ENCODE measurements at places on chromosomes 6 and 20.

DNA sequence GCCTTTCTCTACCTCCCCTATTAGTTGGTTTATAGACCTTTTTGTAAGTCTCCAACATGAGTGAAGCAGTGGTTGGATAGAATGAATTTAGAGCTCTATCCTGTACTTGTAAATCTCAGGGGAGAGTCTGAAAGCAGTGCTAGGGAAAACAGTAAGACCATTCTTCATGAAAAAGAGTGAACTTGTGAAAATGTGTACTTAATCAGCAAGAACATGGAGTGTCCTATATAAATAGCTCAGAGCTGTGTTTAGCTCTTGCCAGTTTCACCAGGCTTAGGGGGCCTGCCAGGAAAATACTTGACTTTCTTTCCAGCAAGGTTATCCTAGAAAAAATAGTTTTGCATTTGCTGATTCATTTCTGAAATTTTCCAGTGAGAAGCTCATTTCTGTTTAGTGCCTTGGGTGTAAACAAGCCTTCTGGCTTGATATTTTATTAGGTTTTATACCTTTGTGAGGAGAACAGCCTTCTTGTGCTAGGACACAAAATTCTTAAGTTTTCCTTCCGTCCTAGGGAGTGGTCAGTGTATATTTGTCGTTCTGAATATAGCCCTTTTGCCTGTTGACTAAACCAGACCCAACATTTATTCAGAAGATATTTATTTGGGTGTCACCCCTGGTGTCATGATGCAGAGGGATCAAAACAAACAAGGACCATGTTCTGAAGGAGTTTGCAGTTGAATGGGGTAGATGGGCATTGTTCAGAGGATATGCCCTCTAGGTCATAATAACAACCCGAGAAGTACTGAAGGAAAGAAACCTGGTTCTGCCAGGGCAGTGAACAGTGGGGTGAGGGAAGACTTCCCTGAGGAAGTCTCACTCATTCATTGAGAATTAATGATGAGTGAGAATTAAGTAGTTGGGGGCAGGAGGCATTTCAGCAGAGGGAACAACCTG lies 7.6 kb downstream of the ARFGEF2 start:
- peak; percentile 15 for DNase-seq

- no peak for DNase-seq
Observed at GRCh38 chr6:168663041-168663440, 222.1 kb downstream of the SMOC2 start.

DNA sequence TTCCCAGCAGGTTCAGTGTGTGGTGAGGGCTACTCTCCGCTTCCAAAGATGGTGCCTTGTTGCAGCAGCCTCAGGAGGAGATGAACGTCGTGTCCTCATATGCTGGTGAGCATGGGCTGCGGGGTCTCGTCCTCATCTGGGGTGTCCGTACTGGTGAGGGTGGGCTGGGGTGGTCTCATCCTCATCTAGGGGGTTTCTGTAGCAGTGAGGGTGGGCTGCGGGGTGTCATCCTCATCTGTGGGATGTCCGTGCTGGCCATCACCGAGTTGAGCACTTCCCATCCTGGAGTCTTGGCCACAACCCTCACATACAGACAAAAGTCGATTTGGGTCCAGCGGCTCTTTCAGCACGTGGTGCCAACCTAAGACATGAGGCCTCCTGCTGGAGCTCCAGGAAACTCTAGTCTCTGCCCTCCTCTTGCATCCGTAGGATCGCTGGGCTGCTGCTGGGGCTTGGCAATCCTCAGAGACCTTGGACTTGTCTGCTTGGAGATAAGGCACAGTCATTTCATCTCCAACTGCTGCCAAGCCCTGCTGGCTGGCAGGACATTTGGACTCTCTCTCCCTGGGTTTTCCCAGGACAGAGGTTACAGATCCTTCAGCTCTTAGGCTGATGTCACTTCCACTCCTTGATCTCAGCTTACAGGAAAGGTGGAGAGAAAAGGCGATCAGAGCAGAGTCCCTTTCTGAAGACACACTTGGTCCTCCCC lies 160.4 kb downstream of the PACRG start:
- no peak for DNase-seq

DNA sequence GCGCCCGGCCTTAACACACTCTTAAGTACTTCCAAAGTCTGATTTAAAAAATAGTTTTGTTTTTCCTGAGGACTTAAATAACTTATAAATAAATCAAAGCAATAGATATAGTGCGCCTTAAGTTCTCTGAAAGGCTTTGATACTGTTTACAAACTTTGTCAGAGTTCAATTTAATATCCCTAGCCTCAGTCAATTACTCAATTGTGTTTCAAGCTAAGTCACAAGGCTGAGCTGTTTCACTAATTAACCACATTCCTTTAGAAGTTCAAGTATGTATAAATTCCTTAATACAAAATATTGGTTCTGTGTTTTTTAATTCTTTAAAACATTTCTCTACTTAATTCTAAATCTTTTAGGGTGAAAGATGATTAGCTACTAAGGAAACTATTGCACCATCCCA lies 178.4 kb upstream of the AGPAT4 start:
- DNase-seq = no peak

- DNase-seq = no peak
Observed at GRCh38 chr20:59723108-59723500, 118.8 kb downstream of the PHACTR3 start.

GRCh38 chr20:24761220-24762065 lies 187.6 kb upstream of the CST7 start:
- no peak for DNase-seq

GRCh38 chr20:32077190-32077589 lies 25.1 kb downstream of the HCK start:
- DNase-seq = no peak

DNA sequence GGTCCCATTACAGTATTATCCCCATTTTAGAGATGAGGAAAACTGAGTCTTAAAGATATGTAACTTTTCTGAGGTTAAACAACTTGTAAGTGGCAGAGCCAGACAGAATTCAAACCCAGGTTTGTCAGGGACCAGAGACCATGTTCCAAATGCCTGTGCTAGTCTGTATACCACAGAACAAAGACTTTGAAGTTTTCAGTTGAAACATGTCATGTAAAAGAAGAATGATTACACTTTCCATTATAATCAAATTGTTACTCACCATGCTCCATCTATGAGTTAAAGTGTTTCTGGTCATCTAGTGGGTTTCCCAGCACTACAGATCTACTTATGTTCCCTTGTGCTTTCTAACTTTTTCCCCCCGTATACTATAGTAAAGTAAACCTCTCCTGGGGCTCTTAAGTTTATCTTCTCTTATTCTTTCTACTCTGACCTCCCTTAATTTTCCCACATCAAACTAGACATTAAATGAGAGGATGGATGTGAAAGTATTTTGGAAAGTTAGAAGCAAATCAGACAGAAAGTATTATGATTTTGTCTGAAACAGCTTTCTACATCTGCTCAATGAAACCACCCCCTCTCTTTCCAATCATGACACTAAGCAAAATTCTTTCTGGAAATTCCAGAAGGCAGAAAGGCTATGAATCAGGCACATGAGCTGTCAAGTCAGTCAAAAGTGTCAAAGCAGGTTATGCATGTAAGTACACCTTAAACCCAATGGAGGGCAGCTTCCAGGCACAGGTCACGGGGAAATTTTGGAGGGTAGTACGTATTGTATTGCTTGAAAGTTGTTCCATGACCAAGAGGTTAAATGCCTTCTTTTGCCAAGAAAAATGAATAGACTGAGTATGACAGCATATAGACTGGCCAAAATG lies 132.7 kb upstream of the MAP3K7 start:
- no peak for DNase-seq

DNA sequence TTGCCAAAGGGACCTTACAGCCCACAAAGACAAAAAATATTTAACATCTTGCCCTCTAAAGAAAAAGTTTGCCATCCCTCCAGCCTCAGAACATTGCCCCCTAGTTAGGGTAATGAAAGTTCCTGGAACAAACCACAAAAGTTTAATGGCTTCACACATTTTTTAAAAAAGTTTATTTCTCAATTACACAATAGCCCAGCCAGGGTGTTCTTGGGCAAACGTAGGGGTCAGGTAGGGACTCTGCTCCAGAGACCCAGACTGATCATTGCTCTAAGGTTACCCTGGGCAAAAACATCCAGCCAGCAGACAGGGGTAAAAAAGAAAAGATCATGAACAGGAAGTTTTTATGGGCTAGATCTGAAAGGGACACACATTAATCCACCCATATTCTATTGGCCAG lies 4.5 kb upstream of the ISM1 start:
- DNase-seq = no peak

DNA sequence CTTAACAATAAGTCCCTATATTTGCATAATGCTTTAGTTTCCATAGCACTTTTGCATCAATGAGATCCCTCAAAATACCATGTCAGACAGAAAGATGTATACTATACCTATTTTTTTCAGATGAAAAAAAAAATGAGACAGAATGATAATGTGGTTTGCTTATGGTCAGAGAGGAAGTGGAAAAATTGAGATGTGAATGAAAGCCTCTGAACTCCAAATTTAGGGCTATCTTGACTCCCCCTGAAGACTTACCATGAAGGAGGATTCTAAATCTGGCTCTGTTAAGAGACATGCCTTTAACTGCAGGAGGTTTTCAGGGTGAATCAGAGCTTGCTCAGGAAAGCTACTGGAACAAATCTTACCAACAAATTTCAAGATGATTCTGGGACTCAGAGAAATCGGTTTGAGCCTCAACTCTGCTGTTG lies 176.2 kb downstream of the ISM1 start:
- peak; percentile 26 for DNase-seq

GRCh38 chr6:85127168-85127498 lies 322.8 kb upstream of the NT5E start:
- DNase-seq = no peak

- no peak for DNase-seq
Observed at GRCh38 chr6:1110941-1111349, 201.0 kb upstream of the FOXQ1 start.

- peak; percentile 9 for DNase-seq
Observed at GRCh38 chr20:13396022-13396421, 174.9 kb downstream of the ISM1 start.

DNA sequence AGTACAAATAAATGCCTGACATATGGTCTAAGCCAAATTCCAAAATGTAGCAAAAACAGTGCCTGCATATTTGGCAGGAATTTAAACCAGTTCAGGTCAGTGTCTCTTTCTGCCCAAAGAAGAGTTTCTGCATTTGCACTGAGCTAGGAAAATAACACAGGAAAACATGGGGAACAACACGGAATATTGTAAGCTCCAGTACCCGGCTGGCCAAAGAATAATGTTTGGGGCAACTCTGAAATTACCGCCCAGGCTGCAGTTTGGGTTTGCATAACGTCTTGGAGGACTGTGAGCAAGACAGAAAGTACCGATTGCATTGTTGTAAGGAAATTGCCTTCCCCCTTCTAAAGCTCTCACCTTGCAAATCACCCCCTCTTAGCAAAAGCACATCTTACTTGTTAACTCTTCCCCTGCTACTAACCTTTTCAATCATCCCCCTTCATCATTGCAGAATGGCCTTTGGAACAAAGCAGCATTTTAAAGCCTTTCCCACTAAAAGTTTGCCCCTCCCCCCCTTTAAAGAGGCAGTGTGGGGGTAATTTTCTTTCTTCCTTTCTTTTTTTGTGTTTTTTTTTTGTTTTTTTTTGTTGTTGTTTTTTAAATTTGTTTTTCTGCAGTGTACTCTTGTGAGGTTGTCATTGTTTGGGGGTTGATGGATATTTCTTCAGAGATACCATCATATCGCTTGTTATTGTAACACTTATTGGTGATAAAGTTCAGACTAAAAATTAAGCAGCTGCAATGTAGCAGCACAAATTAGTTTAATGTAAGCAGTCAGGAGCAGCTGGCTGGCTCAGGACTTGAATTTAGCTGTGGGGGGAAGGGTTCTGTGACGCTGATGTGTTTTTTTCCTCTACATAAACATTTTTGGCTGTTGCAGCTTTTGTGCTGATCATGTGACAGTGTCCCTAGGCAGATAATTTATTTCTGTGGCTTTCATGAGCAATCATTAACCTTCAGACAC lies 100.0 kb upstream of the CITED2 start:
- DNase-seq = no peak

GRCh38 chr6:20631549-20631924 lies 97.3 kb downstream of the CDKAL1 start:
- DNase-seq = no peak

- no peak for DNase-seq
Observed at GRCh38 chr20:37749218-37749617, 55.4 kb downstream of the CTNNBL1 start.

GRCh38 chr20:50562262-50562701 lies 52.1 kb downstream of the PTPN1 start:
- no peak for DNase-seq

Data from non-pigmented ciliary epithelial cell (primary cell).